Activated effector memory CD4-positive, alpha-beta T cell treated with anti-CD3 and anti-CD28 coated beads, Interleukin-2, amount 50 U/mL, for 16 hours (primary cell): ENCODE measurements at places on chromosomes 3 and 15.
A peak's percentile ranks its signal among the peaks of the same experiment; 100 is the strongest.

DNA sequence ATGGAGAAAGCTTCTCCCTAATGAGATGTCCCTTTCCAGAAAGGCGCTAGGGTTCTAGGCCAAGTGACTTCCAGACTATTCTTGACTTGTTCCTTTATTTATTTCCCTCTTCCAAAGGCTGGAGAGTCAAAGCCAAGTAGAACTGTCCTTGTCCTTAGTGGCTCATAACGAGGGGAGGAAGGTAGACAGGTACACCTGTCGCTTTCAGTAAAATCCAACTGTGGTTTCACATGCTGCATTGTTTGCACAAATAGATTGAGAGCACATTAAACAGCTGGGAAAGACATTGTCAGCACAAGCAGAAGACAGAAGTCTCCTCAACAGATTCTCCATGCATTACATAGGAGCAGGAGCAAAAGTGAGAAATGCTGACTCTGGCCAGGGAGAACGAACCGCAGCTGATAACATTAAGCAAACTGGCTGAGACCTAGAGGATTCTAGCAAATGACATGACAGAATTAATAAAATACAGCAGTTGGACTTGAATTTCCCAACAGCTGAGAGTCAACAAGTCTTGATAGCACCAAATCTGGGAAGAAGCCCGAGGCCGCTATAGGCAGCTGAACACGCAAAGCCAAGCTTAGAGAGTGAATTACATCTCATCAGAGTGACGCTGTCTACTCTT lies 227.7 kb downstream of the TLE3 start:
- no peak for DNase-seq

GRCh38 chr3:118245312-118245711 lies 789.3 kb downstream of the IGSF11 start:
- DNase-seq: no peak

DNA sequence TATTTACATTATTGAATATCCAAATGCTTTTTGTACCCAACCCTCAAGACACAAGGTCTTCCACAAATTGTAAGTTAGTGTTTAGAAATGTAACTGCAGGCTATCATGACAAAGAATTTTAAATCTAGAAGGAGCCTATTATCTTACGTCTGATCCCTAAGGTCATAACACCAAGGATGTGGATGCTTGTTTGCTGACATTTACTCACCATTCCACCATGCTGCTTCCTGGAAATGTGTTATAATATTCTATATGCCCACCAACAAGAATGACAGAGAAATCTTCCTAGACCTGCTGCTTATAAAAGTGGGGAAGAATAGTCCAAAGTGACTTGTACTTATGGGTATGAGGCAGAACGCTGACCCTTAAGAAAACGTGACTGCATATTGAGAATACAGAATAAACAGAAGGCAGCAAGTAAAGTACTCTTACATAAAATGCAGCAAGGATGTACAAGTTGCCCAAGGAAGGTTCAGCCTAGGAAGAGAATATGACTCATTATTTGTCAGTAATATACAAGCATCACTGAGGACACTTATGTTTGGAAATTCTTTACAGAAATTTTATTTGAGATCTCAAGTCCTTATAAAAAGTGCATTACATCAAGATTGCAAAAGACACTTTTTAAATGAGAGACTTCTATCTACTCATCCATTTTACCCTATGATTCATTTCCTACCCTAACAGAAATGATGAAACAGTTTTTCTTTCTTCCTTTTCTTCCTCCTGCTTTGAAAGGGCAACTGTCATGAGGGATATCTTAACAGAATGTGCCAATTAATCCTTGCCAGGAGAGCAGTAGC lies 59.6 kb downstream of the ESYT3 start:
- DNase-seq: no peak

- DNase-seq: no peak
Observed at GRCh38 chr3:78863306-78864203, 904.2 kb downstream of the ROBO1 start.

DNA sequence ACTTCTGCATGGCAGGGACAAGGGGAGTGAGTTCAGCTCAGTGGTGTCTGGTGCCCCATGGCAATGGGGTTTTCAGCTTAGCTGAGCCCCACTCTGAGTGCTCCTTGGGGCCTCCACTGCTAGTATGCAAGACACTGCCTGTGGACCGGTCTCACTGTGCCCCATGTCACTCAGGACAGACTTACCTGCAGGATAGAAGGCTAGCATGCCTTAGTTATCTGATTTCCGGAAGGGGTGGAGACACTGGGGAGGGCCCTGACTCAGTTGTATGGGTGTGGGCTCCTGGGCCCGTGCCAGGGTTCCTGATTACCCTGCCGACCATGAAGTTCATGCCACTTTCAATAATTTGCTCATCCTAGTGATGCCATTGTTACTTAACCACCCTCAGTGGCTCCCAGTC lies 4.3 kb upstream of the SLC6A20 start:
- no peak for DNase-seq

DNA sequence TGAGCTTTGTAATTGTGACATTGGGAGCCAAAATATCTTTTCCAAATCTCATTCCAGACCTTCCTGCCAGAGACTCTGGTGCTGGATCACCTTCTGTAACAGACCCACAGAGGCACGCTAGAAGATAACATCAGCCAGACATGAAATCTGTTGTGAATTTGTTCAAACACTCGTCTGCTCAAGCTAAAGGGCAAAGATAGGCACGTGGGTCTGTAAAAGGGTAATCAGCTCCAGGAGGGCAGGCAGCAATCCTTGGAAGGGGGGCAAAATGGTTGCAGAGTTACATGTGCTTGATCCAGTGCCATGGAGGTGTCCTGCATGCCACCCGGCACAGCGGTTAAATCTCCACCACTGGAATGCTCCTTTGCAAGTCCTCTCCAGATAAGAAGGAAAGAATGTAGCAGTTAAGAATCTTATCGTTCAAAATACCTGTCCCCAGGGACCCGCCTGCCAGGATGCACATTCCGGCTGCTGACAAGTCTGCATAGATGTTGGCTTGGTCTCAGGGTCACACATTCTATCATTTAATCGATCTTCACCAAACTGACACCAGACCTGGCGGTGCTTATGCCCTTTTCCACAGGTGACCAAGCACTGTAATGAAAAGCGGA lies 74.8 kb downstream of the ADAMTS9 start:
- no peak for DNase-seq

DNA sequence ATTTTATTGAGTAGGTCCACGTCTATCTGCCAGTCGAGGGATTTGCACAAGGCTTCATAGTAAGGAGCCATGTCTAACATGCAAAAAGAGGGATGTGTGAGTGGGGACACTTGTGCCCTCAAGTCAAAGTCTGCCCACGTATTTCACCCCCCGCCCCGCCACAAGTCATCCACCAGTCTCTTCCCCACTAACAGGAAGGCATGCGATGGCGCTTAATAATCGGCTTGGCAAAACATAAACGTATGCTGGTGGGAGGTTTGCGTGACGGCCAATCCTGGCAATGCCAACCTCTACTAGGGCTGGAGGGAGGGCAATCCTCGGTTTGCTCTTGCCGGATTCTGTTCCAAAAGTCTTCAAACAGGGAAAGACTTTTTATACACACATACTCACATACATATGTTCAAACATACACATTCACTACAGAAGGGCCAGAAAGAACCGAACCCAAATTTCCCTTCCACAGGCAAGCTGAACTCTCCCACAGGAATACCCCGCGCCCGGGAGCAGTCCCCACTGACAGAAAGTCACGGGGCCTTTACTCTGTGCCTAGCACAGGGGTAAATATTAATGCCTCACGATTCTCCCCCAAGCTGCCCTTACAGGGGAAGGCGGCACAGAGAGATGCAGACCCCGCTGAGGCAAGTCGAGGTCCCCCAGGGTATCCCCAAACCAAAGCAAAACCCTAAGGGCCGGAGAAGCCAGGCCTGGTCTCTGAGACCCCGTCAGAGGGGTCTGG lies 675 bp downstream of the PSMD6 start:
- peak; percentile 71 for DNase-seq

- DNase-seq: no peak
Observed at GRCh38 chr3:150720444-150720843, 16.7 kb upstream of the ERICH6 start.

GRCh38 chr15:74933573-74933972 lies 4.3 kb downstream of the COX5A start:
- DNase-seq: peak; percentile 1

- DNase-seq: no peak
Observed at GRCh38 chr15:101244036-101244781, 7.6 kb downstream of the CHSY1 start.

DNA sequence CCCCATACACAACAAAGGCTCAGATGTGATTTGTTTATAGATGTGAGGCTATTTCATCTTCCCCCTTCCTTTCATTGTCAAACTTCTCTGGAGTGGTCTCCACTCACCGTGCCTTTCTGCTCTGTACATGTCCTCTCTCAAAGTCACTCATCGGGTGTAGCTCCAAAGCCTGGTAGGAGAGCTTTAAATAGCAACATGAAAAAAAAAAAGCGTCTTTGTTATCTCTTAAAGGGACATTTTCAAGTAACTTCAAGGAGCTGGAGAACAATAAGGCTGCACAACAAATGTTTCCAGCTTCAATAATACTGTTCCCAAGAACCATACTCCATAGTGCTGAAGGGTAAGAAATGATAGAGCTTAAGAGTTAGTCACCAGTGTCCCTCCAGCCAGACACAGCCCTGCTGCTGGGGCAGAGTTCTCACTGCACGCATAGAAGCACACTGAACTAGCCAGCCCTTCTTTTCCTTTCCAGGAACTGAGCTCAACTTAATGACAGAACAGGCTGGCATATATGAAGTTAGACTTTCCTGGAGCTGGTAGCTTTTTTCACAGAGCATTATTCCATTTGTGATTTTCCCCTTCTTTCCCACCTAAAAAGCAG lies 8.1 kb downstream of the FBXO40 start:
- DNase-seq: no peak

- no peak for DNase-seq
Observed at GRCh38 chr3:171522651-171523050, 62.4 kb upstream of the TNIK start.

- DNase-seq: no peak
Observed at GRCh38 chr3:30354972-30355371, 251.4 kb upstream of the TGFBR2 start.

GRCh38 chr15:40363611-40364010 lies 5.6 kb downstream of the DISP2 start:
- no peak for DNase-seq

- DNase-seq: peak; percentile 67
Observed at GRCh38 chr3:11803977-11804892, 42.5 kb downstream of the TAMM41 start.

DNA sequence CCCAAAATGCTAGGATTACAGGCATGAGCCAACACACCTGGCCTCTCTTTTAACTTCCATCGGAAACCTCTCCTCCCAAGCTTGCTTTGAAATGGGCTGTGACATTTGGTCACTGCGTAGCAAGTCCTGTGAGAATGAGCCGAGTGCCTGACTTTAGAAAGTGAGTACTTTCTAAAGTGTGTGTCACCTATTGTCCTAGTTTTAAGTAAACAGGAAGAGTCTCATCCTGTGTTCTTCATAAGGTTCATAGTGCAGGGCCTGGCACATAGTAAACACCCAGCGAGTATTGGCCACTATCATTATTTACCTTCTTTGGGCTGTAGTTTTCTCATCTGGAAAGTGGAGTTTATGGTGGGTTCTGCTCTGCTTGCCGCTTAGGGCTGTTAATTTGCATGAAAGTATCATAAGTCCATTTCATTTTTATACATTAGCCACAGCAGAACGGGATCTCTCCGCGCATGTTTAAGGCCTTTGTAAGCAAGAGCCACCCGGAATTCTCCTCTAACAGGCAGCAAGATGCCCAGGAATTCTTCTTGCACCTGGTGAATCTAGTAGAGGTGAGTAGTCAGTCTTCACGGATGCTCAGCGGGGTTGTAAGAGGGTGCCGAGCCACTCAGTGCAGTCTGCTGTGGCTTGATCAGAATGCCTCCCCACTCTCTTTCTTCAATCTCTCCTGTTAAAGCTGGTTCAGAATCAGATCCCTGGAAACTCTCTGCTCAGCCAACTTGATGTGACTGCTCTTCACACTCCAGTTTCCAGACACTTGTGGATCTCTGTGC lies 87.2 kb downstream of the USP13 start:
- DNase-seq: no peak

GRCh38 chr3:186775999-186776398 lies 7.4 kb upstream of the EIF4A2 start:
- no peak for DNase-seq

DNA sequence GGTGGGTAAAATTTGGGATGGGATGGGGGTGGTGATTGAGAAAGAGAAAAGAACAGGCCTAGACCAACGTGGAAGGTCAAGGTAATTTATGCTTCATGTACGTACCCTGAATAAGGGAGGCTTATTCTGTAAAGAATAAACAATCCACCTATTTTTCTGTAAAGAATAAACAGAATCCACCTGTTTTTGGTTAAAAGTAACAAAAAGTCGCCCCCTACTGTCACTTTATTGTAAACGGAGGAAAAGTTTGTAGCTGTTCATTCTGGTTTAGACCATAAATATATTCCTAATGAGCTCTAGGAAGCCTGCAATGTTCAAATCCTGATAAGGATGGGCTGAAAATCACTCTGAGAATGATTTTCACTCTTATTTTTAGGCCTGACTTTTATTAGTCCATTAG lies 23.5 kb upstream of the SQOR start:
- no peak for DNase-seq

GRCh38 chr3:26449996-26450395 lies 172.6 kb upstream of the LRRC3B start:
- DNase-seq: no peak

- DNase-seq: no peak
Observed at GRCh38 chr3:14827776-14828175, 9.0 kb downstream of the FGD5 start.

- DNase-seq: no peak
Observed at GRCh38 chr3:16707260-16707659, 102.0 kb upstream of the DAZL start.

GRCh38 chr3:12142476-12142875 lies 16.2 kb downstream of the TIMP4 start:
- DNase-seq: no peak

GRCh38 chr3:5260992-5261501 lies 73.5 kb downstream of the EDEM1 start:
- no peak for DNase-seq

DNA sequence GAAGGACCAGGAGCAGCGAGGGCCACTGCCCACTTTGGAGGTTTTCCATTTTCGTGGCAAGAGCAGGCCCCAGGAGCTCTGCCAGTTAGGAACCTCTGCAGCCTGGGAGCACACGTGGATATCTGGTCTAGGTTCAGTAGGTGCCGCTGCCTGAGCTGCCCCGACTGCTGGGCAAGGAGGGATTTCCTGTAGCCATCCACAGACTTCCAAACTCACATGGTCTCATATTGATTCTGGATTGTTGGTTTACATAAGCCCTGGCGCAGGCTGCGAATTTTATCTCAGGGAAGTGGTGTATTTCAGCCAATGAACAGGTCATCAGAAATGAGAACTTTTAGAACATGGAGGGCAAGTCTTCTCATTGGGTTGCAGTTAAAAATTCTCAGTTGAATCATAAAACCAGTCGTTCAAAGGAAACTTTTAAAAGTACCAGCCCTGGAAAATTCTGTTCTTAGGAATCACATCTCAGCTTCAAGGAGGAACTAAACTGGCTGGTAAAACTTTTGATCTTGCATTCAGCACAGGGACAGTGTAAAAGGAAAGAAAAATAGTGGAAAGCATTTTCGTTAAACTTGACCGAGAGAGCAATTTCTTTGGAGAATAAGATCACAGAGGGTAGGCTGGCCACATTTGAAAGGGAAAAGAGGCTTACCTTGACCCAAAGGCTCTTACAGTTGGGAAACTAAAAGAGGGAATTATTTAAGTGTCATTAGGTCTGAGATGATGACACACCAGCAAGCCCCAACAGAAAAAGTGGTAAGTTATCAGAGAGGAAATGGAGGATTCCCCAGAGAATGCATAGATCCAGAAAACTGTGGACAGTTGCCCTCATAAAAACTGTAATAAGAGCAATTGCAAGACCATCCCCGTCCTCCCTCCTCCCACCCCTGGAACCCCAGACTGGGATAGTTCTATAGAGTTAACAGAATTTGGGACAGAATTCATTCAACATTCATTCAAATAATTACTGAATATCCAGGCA lies 6.4 kb upstream of the RTP3 start:
- no peak for DNase-seq
